Calu3 (cell line): ENCODE measurements at places on chromosomes 2 and 18. TPM values are rescaled to one million over a fixed set of nuclear protein-coding genes. Genes with fewer than 3 reads are reported as not detected.

The NFATC1 gene
- total RNA-seq, result 2.8 and 5.9 TPM in 2 replicates

The IL37 gene
- total RNA-seq, result 1.9 and 2.0 TPM in 2 replicates

The SERPINB10 gene
- total RNA-seq, result not detected in 2 replicates

The COL5A2 gene
- total RNA-seq, result 0.56 and 1.1 TPM in 2 replicates

The VWA3B gene
- not detected in 2 replicates for total RNA-seq

The CD207 gene
- total RNA-seq, result not detected in 2 replicates

The FMNL2 gene
- total RNA-seq, result 42.9 and 46.5 TPM in 2 replicates

The APCDD1 gene
- total RNA-seq, result 0.51 TPM in 1 of 2 replicates, not detected in the other

The TMEM169 gene
- total RNA-seq, result 8.0 and 9.0 TPM in 2 replicates

The CLK1 gene
- 73.1 and 83.5 TPM in 2 replicates for total RNA-seq

The DNAJC5G gene
- total RNA-seq, result not detected in 2 replicates

The CFC1 gene
- total RNA-seq, result not detected in 2 replicates

The DYSF gene
- total RNA-seq, result 1.4 and 3.2 TPM in 2 replicates

DNA sequence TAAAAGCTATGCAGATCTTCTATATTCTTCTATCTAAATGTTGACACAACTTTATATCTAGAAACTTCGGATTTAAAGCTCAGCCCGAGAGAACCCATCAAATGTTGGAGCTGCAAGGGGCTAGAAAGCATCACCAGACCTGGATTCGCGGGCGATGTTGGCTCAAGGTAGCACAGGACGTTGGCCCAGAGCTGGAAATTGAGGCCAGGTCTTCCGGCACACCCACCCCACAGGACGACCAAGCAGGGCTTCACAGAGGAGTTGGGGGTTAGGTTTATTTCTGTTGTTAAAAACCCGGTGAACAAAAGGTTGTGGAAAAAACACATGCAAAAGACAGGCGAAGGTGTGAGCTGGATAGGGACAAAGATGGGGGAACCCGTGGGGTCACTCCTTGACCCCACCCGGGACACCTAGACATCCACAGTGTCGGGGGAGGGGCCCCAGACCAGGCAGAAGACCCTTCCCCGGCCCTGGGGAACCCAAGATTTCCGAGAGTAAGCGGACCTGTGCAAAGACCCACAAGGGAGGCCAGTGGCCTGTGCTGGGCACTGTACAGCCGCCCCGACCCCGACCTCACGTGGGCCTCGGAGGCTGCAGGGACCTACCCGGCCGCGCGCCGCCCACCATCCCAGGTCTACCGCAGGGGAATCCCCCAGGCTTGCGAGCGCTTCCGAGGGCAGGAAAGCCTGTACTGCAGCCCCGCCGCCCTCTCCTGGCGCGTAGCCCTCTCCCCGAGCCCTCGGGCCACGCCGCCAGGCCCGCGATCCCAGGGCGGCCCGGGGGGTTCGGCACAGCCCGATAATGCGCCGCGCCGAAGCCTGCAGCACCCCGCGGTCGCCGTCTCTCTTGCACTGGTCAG lies 1.8 kb upstream of the AGBL5 start:
- no peak for DNase-seq

GRCh38 chr2:106991866-106992265 lies 105.9 kb upstream of the ST6GAL2 start:
- DNase-seq, result no peak

- DNase-seq, result no peak
These were observed 95.7 kb downstream of the BIRC6 start for GRCh38 chr2:32452338-32453064.

DNA sequence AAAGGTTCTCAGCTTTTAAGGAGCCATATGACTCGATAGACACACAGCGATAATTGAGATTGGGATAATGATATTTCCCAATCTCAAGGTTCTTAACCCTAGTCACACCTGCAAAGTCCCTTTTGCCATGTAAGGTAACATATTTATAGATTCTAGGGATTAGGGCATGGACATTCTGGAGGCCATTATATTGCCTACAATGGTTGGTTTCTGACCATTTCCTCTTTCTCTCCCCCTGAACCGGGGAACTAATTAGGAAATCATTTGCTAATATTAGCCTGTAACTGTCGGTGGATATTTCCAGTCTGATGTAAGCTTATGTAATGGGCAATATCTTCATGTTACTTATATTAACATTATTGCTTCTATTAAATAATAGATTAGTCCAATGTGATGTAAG lies 40.8 kb upstream of the ARHGAP15 start:
- DNase-seq, result no peak

- DNase-seq, result no peak
These were observed 1530.9 kb upstream of the LRRTM1 start for GRCh38 chr2:81835321-81836000.

GRCh38 chr2:147636886-147637285 lies 207.9 kb upstream of the ACVR2A start:
- DNase-seq, result no peak

DNA sequence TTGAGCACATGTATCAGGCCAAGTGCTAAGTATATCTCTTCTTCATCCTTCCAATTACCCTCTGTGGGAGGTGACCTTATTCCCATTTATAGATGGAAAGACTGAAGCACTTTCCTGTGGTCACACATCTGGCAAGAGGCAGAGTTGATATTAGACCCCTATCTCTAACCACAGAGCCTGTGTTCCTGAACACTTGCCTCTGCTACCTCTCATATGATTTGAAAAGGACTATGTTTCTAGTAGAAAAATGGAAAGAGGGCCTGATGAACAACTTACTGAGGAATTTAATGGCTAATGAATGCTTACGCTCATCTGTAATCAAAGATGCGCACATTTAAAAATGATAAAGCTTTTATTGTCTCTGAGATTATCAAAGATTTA lies 46.2 kb upstream of the DYNC2LI1 start:
- no peak for DNase-seq

- no peak for DNase-seq
These were observed 246.3 kb upstream of the MYT1L start for GRCh38 chr2:2577407-2577831.

DNA sequence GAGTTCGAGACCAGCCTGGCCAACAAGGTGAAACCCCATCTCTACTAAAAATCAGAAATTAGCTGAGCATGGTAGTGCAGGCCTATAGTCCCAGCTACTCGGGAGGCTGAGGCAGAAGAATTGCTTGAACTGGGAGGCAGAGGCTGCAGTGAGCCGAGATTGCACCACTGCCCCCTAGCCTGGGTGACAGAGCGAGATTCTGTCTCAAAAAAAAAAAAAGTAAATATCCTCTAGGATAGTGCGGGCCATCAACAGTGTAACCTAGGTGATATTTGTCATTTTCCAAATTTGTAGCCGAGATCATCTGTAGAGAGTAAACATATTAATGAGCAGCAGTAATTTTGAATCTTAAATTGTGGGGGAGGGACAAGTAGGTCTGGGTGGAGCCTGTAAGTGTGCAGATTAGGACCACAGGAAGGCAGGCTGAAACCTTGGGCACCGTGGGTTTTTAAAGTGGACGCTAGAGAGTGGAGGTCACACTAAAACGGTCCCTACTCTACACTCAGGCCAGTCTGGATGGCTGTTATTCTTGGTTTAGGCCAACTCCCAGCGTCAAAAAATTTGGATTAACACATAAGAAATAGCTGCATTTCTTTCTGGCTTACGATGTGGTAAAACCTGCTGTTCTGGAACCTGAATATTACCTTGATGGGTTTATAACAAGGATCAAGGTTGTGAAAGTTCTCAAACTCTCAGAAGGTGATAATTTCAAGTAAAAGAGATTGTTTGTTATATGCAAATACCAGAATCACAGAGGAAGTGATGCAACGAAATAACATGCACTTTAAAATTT lies 22.7 kb upstream of the TET3 start:
- no peak for DNase-seq

DNA sequence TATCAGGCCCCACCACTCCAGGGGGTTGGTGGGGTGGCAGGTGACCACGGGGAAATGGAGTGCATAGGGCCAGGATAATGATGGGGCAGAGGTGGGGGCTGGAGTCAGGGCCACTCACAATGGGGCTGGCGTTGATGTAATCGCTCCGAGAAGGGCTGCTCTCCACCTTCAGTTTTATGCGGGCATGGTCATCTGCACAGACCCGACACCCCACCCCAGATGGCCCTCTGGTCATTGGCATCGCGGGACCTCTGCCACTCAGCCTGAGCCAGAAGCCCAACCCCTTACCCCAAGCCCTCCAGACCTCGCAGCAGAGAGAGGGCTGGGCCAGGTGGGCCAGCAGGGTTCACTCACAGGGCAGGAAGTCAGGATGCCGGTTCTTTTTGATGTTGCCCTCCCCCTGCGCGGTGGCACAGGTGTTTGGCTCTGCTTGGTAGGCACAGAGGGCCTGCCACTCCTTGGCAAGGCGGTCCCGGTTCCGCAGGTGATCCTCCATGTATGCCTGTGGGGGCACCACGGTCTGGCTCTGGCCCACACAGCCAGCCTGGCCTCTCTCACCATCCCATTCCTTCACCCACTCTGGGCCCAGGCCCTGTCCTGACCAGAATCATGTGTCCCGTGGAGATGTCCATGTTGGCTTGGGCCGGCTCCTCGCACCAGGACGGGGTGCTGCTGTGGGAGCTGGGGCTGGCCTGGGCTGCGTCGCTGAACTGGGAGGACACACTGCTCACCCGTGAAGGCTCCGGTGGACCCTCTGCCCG lies 12.4 kb downstream of the PTPRN start:
- DNase-seq, result no peak

DNA sequence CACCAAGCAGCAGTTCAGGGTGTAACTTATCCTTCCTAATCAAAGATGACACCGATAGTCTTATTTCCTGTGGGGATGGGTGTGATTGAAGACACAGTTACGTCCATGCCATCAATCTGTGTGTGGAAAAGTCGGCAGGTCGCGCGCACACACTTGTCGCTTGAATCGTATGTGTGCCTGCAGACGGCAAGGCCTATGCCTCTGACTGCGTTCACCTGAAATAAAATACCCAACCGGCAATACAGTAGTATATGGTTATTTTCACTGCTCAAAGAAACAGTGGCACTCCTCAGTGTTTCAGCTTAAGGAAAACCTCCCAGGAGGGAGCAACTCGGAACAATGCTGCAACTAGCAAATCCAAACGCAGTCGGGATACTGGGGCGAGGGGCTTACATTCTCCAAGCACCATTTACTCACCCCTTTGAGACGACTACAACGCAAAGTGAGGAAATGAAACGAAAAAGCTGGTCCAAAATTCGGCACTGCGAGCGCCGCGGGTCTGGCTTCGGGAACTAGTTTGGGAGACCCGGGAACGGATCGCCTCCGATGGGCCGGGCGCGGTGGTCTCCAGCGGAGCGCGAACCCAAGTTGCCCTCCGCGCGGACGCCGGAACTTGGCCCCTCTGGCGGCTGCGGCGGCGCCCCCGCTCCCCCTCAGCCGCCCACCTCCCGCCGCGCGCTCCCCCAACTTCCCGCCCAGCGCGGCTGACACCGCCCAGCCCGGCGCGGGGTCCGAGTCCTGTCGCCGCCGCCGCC lies 675 bp downstream of the PRKD3 start:
- DNase-seq, result peak; percentile 10

- no peak for DNase-seq
These were observed 1.1 kb downstream of the MAP4K3 start for GRCh38 chr2:39435741-39436591.

DNA sequence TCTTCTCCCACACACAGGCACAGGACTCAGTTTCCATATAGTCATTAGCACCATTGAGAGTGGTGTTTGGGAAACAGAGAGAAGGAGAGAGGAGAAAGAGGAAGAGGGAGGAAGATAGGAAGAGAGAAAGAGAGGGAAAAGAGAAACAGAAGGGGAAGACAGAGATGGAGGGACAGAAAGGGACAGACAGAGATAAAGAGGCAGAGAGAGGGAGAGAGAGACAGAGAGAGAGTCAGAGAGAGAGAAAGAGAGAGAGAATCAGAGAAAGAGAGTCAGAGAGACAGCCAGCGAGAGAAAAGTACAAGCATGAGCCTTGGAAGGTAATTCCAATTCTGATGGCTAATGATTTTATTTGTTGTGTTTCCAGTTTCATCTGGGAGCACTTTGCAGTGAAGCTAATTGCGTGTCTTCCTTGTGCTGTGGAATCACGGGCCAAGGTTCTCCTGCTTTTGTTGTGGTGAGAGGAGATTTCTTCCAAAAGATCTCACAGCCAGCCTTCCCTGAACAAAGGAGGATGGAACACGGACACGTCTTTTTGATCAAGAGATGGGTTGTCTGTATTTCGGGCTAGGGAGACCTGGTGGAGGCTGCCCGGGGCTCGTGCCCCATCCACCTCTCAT lies 153.6 kb upstream of the TWIST2 start:
- DNase-seq, result no peak

DNA sequence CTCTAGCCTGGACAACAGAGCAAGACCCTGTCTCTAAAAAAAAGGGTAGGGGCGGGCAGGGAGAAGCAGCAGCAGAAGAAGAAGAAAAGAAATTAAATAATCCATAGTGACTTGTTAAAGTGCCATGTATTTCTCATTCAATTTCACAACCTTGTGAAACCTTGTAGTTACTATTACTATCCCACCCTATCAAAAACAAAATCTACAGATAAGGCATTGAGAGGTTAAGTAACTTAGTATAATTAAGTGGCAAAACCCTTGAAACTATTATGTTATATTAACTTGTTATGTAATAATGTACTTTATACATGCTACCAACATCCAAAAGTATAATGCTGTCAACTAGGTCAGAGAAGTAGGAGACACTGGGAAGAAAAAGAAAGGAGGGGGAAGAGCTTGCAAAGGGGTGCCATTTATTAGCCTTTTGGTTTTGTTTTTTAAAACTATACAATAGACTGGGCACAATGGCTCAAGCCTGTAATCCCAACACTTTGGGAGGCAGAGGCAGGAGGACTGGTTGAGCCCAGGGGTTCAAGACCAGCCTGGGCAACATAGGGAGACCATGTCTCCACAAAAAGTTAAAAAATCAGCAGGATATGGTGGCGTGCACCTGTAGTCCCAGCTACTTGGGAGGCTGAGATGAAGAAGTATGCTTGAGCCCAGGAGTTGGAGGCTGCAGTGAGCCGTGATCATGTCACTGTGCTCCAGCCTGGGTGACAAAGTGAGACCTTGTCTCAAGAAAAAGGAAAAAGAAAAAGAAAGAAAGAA lies 11.3 kb downstream of the TLK1 start:
- no peak for DNase-seq

GRCh38 chr2:60570251-60570650 lies 16.8 kb upstream of the BCL11A start:
- no peak for DNase-seq

- DNase-seq, result no peak
These were observed 323.1 kb downstream of the TMX3 start for GRCh38 chr18:68391801-68392200.

DNA sequence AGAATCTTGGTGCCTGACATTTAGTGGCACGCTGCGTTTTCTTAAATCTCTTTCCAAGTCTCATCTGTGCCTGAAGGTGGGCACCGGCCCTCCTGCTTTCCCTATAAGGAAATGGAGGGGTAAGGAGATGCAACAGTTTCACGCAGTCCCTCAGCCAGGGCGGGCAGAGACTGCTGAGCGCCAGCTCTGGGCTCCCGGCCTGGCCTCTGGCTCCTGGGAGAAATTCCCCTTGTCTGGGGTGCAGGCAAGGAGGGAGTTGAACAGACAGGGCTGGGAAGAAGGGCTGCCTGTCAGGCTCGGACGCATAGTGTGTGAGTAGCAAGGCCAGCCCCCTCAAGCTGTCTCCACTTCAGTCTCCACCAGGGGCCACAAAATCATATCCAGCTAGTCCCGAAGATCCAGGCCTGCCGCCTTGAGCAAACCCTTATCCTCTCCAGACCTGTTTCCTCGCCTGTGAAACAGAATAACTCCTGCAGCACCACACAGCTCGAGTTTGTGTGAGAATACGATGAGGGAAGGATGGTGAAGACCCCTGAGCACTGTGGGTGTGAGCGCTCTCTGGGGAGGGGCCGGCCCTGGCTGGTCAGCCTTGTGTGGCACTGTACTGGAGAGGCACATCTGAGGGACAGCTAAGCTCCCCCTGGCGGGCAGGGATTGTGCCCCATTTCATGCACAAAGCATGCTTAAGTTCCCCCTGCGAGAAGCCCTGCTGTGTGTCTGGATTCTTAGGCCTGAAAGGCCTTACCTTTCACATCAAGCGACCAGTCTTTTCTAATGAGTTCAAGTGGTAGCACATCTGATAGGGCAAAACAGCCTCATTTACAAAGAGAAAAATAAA lies 33.8 kb downstream of the SDC1 start:
- peak; percentile 88 for DNase-seq
